ENCODE measurements at places on chromosomes 6 and 20.

- DNase-seq = no peak
Observed at GRCh38 chr20:18914796-18915195, 101.2 kb downstream of the SCP2D1 start.

DNA sequence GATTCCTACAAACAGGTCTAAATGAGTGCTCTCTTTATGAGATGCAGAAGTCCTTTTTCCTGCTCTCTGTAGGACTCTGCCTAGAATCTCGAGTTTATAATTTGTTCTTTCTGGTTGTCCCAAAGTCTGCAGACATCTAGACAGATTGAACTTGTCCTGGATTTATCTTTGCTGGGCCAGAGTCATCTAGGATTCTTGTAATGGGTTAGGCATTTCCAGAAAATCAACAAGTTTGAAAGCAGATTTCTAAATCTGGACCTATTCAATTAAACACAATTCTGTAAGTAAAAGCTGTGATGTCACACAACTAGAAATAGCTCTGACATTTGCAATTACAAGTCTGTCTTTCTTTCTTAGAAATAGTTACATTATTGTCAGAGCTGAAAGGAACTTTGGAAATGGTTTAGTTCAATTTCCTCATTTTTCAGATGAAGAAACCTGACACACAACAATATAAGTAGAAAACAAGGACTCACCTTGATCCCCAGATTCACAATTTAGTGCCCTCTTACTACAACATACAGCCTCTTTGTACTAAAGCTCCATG lies 4.2 kb upstream of the RSPO3 start:
- DNase-seq = no peak

GRCh38 chr20:48999890-49000870 lies 45.9 kb upstream of the CSE1L start:
- DNase-seq = no peak

- no peak for DNase-seq
Observed at GRCh38 chr20:14336686-14337085, 726 bp downstream of the FLRT3 start.

DNA sequence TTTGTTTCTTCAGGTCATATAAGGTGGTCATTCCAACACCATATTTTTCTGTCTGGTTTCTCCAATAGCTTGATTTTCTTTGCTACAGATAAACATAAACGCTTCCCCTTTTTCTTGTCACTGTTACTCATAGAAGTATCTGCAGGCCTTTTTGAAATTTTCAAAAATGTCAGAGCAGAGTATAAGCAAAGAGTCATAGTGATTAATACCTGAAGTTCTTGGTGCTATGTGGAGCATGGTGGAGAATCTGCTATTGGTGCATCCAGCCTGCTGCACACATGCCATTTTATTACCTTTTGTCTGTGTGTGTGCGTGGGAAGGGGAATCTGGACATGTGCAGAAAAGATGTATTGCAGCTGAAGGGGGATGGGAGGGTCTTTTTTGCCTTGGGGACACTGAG lies 19.7 kb downstream of the STX11 start:
- no peak for DNase-seq

DNA sequence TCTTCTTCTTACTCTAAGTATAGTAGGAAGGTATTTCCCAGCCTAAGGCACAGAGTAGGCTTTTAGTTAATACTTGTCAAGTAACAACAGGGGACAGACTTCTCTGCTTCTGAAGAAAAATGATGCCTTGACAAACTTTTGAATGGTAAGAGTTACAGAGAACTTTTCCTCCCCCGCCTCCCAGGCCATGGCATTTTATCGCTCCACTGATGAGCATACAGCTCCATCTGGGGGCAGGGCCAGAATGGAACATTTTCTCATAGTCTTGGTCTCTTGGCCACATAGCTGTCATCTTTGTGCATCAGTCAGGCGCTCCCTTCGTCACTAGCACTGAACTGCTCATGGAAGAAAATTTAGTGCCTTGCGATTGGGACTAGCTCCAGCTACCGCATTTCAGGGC lies 1066.8 kb upstream of the CITED2 start:
- no peak for DNase-seq

- no peak for DNase-seq
Observed at GRCh38 chr6:95292011-95292410, 285.3 kb upstream of the MANEA start.

GRCh38 chr6:11944111-11944510 lies 68.0 kb upstream of the HIVEP1 start:
- DNase-seq = no peak

GRCh38 chr6:33028220-33028849 lies 18.9 kb upstream of the HLA-DOA start:
- DNase-seq = no peak

DNA sequence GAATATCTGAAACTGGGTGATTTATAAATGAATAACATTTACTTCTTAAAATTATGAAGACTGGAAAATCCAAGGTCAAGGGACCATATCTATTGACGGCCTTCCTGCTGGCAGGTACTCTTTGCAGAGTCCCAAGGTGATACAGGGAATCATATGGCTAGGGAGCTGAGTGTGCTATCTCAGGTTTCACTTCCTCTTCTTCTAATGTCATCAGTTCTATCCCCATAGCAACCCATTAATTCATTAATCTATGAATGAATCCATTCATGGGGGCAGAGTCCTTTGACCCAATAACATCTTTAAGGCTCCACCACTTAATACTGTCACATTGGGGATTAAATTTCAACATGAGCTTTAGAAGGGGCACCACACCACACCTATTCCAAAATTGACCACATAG lies 772.0 kb downstream of the HACE1 start:
- DNase-seq = no peak
